ENCODE measurements at places on chromosomes 7 and 10.

DNA sequence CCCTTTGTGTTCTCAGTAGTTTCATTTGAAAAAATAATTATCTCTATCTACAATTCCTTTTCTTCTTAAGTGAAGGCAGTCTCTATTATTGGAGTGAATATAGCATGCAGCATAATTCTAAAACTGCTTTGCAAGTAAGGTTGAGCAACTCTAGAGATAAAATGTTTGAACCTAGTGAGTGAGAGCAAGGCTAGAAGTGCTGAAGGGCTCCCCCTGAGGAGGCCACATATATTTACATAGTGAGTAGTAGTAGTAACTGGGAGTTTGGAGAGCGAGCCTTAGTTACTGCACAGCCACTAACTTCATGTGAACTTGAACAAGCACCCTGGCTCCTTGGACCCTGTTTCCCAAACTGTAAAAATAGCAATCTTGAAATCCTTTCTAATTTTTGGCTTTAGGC is 141.5 kb upstream of the DKK1 start:
- no peak for DNase-seq

DNA sequence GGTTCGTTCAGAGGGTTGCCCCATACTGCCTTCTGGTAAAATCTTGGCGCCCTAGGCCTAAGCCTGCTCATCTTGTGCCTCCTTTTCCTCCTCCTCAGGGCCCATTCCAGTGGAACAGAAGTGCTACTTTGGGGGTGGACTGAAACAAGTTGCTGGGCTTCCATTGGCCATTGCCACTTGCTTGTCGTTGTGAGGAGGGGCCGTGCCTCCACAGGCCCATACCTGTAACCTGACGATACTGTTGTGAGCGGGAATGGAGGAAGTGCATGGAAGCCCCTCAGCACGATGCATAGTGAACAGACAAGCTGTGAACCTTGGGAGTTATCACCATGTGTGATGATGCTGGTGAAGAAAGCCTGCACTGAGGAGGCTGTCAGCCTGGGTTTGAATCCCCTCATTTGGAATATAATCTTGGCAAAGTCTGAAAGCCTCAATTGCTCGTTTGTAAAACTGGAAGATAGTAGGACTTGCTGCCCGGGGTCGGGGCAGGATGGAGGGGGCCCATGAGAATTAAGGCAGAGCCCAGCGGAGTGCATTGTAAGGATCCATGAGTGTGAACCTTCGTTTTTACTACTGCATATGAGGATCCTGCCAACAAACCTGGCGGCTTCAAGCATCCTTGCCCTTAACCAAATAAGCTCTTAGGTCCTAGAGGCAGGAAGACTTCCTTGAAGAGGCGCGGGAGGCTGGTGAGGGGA is 671 bp upstream of the PAPSS2 start:
- no peak for DNase-seq

DNA sequence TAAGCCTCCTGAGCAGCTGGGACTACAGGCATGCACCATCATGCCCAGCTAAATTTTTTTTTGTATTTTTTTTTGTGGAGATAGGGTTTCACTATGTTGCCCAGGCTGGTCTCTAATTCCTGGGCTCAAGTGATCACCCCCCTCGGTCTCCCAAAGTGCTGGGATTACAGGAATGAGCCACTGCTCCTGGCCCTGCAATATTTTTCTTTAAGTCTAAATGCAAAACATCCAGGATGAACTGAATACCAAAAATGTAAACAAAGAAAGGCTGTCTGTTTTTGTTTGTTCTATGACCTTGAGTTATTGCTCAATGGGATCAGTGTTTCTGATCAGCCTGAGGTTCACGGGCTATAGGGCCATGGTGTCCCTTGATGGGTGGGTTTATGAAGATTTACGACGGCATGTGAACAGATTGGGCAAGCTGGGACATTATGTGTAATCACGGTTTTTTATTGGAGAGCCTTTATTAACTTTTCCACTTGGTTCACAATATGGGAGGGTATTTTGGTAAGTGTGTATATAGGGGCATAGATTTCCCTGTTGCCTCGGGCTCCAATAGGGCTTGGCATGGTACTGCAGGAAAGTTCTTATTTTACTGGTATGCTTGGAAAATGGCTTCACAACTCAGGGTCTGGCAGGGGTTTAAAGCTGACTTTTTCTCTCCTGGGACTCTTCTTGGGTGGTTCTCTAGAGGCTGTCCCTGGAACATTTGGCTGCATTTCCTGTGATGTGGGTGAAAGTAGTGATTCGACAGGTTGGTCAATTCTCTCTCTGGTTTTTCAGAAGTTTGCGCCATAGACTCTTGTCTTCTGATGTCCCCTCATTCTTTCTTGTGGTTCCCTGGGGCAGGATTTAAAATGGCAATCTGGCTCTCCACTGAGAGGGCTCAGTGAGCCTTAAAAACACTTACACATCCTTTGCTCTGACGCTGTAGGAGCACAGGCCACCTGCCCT is 41.6 kb downstream of the MRPS33 start:
- DNase-seq: no peak

GRCh38 chr7:247636-248035 is 42.3 kb upstream of the FOXL3 start:
- no peak for DNase-seq

DNA sequence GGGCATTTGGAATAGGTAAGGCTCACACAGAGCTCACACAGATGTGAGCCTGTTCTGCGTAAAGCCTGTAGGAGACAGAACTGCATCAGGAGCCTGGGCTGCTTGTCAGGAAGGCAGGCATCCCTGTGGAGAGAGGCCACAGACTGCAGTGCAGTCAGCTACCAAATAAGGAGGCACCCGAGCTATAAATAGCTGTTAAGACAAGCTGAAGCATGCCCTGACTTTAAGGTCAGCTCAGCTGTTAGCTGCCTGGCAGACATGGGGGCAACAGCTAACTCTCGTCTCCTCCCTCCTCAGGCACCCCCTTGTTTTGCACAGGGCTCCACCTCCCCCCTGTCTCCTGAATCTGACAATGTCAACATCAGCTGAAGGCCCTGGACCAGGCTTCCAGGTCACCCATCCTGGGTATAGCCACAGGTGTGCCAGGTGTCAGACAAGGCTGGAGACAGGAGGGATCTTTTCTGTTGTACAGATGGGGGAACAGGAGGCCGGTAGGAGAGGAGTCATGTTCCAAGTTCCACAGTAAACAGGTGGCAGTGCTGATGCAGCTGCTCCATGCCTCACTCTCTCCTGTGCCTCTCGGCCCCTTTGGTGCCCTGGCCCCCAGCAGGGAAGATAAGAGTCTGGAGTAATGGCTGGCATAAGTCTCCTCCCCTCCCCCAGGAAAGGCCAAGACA is 27.6 kb upstream of the MKRN1 start:
- peak; percentile 85 for DNase-seq

DNA sequence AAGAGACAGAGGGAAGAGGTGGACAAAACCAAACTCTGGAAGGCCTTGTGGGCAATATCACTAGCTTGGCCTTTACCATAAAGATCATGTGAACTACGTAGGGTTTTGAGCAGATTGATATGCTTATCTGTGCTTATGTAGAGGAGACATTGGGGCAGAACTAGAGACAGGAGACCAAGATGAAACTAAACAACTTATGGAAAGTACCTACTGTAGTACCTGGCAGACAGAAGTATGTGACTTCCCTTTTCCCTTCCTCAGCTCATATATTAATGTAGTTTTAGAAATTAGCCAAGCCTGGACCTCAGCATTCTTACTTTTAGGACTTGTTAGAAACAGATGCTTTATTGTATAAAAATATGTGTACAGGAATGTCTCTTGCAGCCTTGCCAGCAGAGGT is 14.0 kb upstream of the IL6 start:
- DNase-seq: no peak

- no peak for DNase-seq
Observed at GRCh38 chr10:129642427-129642826, 175.4 kb downstream of the MGMT start.

- no peak for DNase-seq
Observed at GRCh38 chr7:95601316-95601715, 5.0 kb upstream of the PDK4 start.

DNA sequence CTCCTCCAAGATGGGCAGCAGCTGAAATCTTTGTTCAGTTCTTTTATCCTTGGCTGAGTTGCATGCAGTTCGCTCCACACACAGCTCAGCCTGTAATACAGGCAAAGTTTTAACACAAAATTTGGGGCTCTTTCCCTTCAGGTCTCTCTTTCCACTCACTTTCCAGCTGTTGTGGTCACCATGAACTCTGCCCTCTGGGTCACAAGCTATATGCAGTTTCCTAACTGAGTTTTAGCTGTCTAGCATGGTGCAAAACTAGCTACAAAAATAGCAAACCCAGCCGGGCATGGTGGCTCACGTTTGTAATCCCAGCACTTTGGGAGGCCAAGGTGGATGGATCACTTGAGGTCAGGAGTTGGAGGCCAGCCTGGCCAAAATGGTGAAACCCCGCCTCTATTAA is 53.2 kb downstream of the ABI1 start:
- no peak for DNase-seq

DNA sequence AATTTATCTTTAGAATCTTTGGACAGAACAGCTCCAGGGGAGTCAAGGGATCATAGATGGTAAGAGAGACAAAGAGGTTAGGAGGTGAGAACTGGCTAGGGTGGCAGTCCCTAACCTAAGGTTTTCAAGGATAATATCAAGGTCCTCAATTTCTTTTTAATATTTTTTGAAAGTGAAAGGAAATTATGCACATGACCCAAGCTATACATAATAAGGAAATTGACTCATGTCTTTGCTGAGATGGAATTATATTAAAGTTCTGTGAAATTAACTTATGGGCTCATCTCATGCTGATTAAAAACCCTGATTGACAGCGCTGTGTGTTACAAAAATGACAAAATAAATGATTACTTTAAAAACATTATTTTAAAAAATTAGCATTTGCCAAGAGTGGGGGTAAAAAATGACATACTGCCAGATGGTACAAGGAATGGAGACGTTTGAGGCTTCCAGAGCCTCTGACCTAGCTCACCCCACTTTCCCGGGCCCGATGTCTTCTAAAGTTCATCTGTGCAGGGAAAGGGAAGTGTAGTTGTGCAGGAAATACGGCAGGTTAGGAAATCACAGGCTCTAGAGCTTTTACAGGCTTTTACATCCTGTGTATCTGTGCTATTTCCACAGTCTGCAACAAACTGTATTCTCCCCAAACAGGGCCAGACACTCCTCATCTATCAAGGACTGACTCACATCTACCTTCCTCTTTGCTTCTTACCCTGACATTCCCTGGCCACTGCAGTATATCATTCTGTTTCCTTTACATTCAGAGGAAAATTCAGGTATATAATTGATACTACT is 185.6 kb upstream of the PRSS58 start:
- DNase-seq: no peak

DNA sequence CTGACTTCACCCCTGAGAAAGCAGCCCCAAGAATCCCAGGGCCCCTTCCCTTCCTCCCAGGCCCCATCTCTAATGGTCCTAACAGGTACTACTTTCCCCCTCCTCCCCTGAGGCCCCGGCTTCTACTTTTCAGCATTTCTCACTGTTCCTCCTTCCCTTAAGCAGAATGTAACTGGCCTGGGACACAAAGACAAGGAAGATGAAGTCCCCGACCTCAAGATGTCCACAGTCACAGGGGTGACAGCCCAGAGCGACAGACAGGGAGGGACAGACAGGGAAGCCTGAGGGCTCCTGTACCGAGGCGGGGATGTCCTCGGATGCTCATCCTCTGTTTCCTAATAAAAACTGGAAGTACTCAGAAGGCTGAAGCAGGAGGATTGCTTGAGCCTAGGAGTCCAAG is 11.6 kb downstream of the AOC1 start:
- no peak for DNase-seq

- no peak for DNase-seq
Observed at GRCh38 chr7:113408999-113409398, 290.6 kb upstream of the SMIM30 start.

DNA sequence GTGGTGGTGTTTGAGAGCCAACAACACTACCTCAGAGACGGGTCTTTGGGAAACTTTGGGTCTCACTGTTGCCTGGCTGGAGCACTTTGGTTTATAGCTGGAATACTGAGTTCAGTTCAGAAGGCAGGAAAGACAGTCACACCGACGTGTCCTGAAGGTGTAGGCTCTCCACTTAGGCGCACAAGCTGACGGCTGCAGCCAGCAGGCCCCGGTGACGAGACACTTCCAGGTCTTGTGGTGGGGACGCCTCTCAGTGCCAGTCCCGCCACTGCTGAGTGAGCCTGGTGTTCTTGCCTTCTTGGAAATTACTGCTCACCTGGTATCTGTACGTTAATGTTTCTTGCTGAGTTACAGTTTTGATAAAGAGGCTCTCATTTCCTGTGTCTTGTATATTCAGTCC is 74.0 kb downstream of the WDR37 start:
- no peak for DNase-seq

- DNase-seq: no peak
Observed at GRCh38 chr7:150993511-150993910, 2.7 kb downstream of the NOS3 start.

DNA sequence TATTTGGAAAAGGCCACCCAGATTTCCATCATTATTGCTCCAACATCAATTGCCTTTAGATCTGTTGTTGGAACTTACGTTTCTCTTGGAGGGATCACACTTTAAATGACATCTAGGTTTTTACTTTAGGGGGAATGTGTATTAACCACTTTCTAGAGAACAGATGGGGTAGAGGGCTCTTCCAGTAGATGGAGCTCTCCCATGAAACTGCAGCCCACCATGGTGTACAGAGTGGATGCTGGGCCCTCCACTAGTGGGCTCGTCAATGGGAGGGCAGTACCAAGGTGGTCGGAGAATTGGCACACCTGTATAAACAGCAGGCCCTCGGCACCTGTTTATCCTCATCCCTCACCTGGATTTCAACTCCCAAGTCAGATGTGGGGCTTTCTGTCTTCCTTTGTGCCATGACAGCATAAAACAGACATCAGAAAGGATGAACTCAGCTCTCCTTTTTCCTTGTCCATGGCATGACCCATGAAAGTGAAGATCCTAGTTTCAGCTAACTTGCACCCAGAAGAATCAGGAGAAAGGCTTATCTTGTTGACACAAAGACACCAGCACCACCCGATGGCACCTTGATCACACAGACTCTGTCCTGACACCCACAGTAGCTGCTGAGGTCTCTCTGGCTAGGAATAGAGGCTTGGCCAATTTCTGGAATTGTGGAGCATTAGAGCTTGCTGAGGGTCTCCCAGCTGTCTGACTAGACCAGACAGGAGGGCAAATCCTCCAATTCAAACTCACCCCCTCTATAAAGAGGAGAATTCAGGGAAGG is 150.5 kb downstream of the CYP26A1 start:
- no peak for DNase-seq

- no peak for DNase-seq
Observed at GRCh38 chr10:29151005-29151404, 137.9 kb upstream of the LYZL1 start.

GRCh38 chr10:93221521-93221920 is 147.8 kb downstream of the CYP26A1 start:
- no peak for DNase-seq

Data from NCI-H2227 treated with DMSO at 0.1 percent for 48 hours (cell line).